ENCODE measurements at places on chromosomes 2 and 18. TPM values are rescaled to one million over a fixed set of nuclear protein-coding genes. Genes with fewer than 3 reads are reported as not detected.

Gene GPR45
- not detected for total RNA-seq

Gene ADD2
- total RNA-seq, result 1.4 TPM

Gene POTEC
- total RNA-seq, result not detected

Gene ABCG5
- 0.31 TPM for total RNA-seq

Gene MOCOS
- total RNA-seq, result 69.7 TPM

Gene SULT1C2
- total RNA-seq, result 2.6 TPM

Gene SLC14A1
- total RNA-seq, result not detected

Gene BOLL
- total RNA-seq, result not detected

Gene CPO
- not detected for total RNA-seq

Gene CABYR
- 3.3 TPM for total RNA-seq

Gene MGAT4A
- 2.5 TPM for total RNA-seq

Gene TUBB8B
- total RNA-seq, result not detected

Gene STEAP3
- total RNA-seq, result 3.6 TPM

Gene AQP12A
- total RNA-seq, result not detected

Gene PLA2R1
- 4.7 TPM for total RNA-seq

Gene ANKMY1
- 6.3 TPM for total RNA-seq

Gene IL18RAP
- total RNA-seq, result not detected

Gene ASB18
- not detected for total RNA-seq

Gene SAP130
- total RNA-seq, result 7.3 TPM

All from melanocyte of skin (primary cell).